ENCODE measurements at places on chromosomes 4 and X.

DNA sequence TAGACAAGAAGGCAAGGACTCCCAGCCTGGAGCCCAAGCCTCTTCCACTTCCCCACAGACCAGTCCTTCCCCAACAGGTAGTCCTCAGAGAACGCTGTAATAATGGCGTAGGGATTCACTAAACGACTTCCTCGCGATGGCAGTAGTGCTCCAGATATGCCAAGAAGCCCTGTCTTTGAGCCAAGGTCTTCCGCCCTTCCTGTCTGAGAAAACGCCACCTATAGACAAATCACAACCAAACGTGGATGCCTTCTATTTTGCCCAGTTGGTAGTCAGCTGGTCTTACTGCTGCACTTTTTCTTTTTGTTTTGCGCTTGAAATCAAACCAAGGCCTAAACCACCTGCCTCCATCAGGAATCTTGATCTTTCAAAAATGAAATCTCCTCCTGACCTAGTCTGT is 203.3 kb downstream of the OR13H1 start:
- DNase-seq: peak; percentile 83

DNA sequence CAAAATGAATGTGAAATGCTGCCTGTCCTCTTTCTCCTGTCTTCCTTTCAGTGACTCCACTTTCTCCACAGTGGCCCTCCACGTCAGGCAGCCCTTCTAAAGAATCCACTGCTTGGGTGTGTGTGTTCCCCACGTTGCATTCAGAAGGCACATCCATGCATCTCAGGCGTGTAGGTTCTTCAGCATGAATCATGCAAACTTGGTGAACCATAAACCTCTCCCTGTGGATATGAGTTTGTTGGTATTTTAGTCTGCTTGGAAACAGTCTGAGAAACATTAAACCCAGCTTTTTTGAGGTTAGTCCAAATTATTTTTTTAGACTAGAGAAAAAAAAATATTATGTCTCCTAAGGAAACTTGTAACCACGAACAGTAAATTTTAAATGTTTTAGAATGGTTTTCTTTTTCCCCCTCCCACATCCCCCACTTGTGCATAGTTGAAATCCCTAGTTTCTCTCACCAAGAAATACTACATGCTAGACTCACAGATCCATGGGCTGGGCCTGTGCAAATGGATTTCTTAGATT is 251.6 kb downstream of the CBR4 start:
- no peak for DNase-seq

GRCh38 chrX:116417968-116418367 is 18.4 kb upstream of the SLC6A14 start:
- DNase-seq: no peak

DNA sequence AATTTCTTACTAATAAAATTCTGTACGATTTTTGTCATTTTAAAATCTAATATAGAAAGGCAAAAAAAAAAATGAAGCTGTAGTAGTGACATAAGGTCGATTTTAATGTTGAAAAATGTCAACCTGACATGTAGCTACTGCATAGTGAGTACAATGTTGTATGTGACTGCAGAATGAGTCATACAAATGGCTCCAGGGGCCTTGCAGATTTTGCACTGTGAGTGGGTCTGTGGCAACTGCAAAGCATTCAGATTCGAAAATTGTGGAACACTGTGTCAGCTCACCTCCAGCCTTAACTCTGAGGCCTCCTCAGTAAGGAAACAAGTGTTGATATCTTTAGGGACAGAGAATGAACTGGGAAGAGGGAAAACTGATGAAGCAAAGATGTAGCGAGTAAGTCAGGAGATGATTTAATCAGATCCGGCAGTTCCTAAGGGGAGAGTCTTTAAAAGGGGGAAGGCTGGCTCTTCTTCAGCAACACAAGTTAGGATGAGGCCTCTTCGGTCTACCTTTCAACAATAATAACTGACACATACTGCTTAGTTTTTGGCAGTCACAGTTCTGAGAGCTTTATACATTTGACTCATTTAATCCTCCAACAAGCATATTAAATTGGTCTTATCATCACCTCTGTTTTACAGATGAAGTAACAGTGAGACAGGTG is 24.9 kb downstream of the TKTL2 start:
- no peak for DNase-seq

DNA sequence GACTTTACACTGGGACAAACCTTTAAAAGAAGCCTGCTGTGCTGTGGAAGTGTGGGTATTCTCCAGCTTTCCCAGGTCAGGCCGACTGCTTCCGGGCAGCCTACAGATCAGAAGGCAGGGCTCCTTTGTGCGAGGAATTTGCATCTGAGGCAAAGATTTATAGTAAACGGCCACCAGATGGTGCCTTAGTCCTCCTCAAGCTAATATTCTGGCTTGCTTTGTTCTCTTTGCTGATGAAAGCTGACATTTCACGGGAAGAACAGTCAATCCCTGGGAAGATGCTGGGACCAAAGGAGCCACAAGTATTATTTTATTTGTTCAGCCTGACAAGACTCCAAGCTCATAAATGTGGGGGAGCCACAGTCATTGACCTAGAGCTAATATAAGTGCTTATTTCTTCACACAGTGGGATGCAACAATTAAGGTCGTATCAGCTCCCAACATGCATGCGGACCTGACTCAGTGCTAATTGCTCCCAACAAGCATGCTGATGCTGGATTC is 120.7 kb upstream of the TRIM2 start:
- DNase-seq: peak; percentile 73

- no peak for DNase-seq
Observed at GRCh38 chrX:155242300-155242699, 22.0 kb downstream of the RAB39B start.

- DNase-seq: no peak
Observed at GRCh38 chr4:47490550-47490949, 5.5 kb downstream of the ATP10D start.

DNA sequence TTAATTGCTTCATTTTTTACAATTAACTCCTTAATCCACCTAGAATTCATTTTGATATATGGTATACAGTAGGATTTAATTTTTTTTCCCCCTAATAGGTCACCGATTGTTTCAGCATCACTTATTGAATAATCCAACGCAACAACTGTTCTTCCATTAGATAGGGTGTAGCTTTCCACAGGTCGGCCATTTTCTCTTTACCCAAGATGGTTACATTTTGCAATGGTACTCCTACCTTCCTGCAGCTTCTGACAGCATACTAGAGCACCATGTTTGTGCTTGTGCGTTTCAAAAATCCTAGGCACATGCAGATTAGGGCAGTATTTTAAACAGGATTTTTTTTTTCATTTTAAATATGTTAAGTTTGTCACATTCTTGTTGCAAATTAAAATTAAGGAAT is 2.3 kb downstream of the LINC00632 start:
- no peak for DNase-seq

GRCh38 chr4:52711834-52712250 is 39.4 kb downstream of the ERVMER34-1 start:
- DNase-seq: no peak

DNA sequence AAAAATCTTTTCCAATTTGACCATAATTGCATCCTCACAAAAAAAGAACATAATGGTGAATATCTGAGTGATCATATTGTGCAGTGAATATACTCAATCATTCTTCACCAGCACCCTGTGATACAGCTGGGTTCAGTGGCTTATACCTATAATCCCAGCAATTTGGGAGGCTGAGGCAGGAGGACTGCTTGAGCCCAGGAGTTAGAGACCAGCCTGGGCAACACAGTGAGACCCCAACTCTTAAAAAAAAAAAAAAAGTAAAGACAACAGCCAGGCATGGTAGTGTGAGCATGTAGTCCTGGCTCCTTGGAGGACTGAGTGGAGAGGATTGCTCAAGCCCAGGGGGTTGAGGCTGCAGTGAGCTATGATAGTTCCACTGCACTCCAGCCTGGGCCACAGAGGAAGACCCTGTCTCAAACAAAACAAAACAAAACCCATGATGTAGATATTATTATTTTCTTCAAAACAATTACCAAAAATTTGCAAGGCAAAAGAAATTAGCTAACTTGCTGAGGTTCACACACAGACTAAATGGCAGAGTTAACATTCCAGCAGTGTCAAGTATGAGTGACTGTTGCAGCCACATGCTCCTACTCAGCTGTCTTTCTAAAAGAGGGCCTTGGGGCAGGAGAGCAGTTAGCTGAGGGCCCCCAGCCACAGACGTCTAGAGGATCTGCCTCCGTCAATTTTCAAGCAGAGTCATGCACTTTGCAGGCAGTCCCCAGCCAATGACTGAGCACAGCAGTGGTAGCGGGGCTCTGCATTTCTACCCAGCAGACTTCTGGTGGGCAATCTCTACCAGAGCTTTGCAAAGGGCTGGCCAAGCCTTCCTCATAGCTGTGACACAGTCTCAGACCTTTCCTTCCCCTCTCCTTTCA is 33.4 kb downstream of the ADGRA3 start:
- no peak for DNase-seq

GRCh38 chr4:115187136-115187535 is 73.7 kb upstream of the NDST4 start:
- no peak for DNase-seq

DNA sequence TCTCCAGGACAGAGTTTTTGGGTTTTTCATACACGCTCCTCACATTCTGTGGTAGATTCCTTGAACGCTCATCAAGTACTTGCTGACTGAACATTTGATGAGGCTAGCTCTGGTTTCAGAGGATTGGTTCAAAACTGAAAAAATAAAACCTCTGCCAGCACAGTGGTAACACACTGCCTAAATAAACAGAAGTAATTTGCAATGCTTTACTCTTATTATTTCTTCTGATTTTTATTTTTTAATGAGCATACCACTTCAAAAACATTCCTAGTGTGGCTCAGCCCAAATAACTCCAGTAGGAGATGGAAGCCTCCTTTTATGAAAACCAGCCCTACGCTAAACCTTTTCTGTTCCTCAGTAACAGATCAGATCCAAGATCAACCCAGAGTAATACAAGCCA is 72.0 kb upstream of the INTU start:
- DNase-seq: no peak
